Hepatic stellate cell (primary cell): ENCODE measurements at places on chromosomes 1 and 21.

- DNase-seq: peak; percentile 14
Measured at GRCh38 chr1:76939050-76939816, 72.0 kb downstream of the ST6GALNAC5 start.

DNA sequence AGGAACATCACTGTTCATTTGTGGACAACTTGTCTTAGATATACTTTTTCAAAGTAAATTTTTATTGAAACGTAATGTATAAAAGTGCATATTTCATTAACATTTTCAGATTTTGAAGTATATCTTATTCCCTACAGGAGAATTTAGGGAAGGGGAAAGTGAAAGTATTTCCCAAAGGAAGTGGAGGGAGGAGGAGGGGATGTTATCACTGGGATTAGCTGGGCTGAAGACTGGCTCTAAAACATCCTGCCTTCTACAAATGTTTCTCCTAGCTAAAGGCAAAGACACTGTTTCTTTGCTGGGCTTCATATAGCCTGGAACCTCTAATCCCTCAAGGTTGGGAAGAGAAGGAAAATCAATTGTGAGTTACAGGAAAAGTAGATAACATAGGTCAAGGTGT lies 7.1 kb upstream of the ZNF697 start:
- peak; percentile 38 for DNase-seq

GRCh38 chr1:96509951-96510350 lies 211.6 kb upstream of the PTBP2 start:
- DNase-seq: no peak

DNA sequence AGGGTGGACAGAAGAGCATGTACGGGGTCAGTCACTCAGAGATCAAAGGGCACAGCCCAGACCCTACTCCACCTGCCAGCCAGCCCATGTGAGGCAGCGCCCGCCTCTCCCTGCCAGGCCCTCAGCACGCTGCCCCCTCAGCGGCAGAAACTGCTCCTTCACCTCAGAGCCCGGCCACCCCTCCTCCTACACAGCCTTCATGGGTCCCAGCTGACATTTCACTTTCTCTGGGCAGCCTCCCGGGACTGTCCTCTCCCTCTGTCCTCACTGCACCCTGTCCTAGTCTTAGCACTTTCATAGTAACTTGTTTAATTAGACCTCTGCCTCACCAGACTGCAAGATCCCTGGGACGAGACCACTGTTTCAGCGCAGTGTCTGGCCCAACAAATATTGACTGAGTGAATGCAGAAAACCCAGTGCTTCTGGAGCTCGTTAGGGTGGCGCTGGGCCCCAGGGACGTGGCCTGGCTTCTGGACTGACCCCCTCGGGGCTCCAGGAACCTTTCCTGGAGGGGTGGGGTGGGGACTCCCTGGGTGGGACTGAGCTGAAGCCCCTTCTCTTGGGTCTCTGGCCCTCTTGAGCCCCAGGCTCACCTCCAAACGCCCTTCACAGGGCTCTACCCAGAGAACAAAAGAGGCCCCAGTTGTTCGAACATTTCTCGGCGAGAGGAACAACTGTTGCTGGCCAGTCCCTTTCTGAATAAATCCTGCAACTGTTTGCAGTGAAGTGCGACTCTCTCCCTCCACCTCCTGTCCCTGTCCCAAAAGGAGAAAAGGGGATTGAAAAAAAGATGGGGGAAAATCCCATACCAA lies 114.9 kb downstream of the CASZ1 start:
- DNase-seq: no peak

GRCh38 chr1:72932025-72932424 lies 649.7 kb upstream of the NEGR1 start:
- DNase-seq: no peak

- DNase-seq: no peak
Measured at GRCh38 chr1:77048615-77049005, 170.6 kb downstream of the PIGK start.

DNA sequence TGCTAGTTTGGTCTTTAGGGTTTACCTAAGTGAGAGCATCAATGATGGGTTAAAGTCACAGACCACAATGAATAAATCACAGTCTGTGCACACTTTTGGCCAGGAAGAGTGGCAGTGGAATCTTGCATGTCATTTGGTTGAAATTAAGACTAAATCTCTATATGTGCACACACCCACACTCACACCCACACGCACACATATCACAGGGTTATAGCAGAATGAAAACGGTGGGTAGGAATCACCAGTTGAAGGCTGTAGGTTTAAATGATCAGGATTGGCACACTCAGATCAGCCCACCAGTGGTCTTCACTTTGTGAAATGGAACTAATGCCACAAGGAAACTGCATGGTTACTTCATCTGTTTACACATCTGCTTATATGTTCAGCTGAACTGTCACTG lies 97.6 kb upstream of the ADAR start:
- DNase-seq: no peak

DNA sequence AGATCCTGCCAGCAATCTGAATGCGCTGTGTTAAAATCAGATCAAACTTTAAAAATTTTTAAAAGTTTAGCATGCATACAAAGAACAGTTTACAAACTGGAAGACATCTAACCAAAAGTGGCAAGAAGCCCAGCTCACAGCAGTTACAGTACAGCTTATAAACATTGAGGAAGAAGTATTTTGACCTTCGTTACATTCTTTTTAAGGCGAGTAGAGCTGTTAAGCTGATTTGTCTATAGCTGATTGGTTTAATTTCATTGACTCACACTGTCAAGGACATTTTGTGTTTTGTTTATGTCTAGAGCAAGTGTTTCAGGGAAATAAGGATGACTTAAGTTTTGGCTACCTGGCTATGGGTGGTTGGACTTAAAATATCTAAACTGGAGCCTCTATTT lies 3.0 kb upstream of the PGM1 start:
- DNase-seq: no peak

DNA sequence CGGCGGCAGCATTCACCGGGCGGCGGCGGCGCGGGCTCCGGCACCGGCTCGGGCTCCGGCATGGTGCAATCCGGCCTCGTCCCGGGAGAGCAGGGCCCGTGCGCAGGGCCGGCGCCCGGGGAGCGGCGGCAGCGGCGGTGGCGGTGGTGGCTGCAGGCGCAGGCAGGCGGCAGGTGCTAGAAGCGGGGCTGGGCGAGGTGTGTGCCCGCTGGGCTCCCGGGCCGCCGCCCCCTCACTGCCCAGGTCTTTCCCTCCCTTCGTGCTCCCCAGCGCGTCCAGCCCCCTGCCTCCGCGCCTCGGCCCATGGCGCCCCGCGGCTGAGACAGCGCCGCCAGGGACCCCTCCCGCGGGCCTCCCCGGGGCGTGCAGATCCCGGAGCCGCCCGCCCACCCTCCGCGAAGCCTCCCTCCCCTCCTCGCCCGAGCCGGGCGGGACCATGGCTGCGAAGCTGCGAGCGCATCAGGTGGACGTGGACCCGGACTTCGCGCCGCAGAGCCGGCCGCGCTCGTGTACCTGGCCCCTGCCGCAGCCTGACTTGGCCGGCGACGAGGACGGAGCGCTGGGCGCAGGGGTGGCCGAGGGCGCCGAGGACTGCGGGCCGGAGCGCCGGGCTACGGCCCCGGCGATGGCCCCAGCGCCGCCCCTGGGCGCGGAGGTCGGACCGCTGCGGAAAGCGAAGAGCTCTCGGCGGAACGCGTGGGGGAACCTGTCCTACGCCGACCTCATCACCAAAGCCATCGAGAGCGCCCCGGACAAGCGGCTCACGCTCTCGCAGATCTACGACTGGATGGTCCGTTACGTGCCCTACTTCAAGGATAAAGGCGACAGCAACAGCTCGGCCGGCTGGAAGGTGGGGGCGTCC lies 492 bp downstream of the FOXO6 start:
- peak; percentile 27 for DNase-seq

- DNase-seq: no peak
Measured at GRCh38 chr21:45982092-45982757, 655 bp downstream of the COL6A1 start.

- no peak for DNase-seq
Measured at GRCh38 chr1:24301785-24302175, 17.4 kb upstream of the GRHL3 start.

DNA sequence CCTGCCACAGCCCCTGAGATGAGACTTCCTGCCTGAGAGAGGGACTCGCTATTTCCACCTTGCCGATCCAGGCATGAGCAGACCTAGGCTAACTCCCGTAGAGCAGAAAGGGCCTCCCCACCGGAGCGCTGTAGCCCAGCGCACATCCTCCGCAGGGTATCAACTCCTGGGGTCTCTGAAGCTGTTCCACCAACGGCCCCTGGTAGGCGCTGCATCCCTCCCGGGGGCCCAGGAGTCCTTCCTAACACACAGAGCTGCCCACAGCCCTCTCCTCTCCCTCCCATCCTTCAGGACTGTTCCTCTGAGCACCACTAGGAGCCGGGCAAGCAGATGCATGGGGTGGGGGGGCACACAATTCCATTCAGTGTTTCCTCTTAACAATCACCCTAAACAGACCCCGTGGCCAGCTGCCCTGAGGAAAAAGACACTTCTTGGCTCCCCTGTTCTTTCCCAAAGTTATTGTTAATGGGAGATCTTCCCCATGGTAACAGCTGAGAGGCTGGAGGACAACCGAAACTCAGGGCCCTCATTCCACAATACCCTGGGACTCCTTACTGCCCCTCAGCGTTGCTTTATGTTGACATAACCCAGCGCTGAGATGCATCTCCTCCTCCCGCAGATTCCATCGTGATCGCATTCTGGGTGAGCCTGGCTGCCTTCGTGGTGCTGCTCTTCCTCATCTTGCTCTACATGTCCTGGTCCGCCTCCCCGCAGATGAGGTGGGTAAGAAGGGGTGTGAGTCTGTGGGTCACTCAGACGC lies 7.5 kb downstream of the MRAP start:
- DNase-seq: no peak

GRCh38 chr1:201255479-201256362 lies 27.6 kb upstream of the PKP1 start:
- no peak for DNase-seq
